Sigmoid colon (tissue), 7 donors: ENCODE measurements at places on chromosomes 4 and X.
A peak's percentile ranks its signal among the peaks of the same experiment; 100 is the strongest.

- H3K4me1 ChIP-seq, result no peaks in the 10 kb centered on the region
- no peaks in the 10 kb centered on the region for H3K27me3 ChIP-seq
- H3K36me3 ChIP-seq, result no peaks in the 10 kb centered on the region
- no peak overlapping the region for H3K4me3 ChIP-seq
- no peak overlapping the region for H3K27ac ChIP-seq
- DNase-seq, result no peak
Measured at GRCh38 chr4:152988721-152989553, 52.8 kb downstream of the FHDC1 start.

GRCh38 chr4:143335979-143336780, 496 bp upstream of the GAB1 start:
- peak; percentile 96 for DNase-seq
- no peaks in the 10 kb centered on the region for H3K36me3 ChIP-seq
- peaks cover 40% of the 10 kb centered on the region for H3K4me1 ChIP-seq
- H3K4me3 ChIP-seq, result peak overlapping the region; percentile 94
- H3K27ac ChIP-seq, result peak overlapping the region; percentile 90

DNA sequence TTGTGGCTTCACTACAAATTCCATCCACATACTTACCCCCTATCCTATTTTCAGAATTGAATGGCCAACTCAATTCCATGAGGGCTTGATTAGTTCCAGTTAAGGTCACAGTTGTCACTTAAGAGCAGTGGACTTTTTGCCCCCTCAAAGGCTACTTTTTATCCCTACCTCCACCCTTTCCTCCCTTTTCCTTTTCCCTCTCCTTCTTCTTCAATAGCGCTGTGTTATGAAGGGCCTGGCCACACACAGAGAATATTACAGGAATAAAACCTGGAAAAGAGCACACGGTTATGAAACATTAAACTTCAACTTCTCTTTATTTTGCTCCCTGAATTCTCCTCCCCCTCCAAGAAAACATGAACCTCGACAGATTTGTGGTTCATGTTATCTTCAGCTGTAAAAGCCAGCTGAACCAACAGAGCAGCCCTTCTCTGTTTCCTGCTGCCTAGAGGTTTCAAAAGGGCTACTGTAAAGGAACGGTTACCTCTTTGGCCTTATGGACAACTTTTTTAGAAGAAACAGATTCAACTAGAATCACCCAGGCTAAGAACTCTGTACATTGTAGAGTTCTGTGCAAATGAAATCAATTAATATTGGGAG, 87.0 kb upstream of the RPL34 start:
- no peaks in the 10 kb centered on the region for H3K36me3 ChIP-seq
- H3K4me1 ChIP-seq, result no peaks in the 10 kb centered on the region
- no peak overlapping the region for H3K27ac ChIP-seq
- no peak overlapping the region for H3K4me3 ChIP-seq
- no peaks in the 10 kb centered on the region for H3K27me3 ChIP-seq
- no peak for DNase-seq

GRCh38 chr4:53923921-53924320, 140.5 kb downstream of the CHIC2 start:
- no peak for DNase-seq
- no peak overlapping the region for H3K4me3 ChIP-seq
- H3K27me3 ChIP-seq, result no peaks in the 10 kb centered on the region
- H3K27ac ChIP-seq, result no peak overlapping the region
- no peaks in the 10 kb centered on the region for H3K4me1 ChIP-seq

DNA sequence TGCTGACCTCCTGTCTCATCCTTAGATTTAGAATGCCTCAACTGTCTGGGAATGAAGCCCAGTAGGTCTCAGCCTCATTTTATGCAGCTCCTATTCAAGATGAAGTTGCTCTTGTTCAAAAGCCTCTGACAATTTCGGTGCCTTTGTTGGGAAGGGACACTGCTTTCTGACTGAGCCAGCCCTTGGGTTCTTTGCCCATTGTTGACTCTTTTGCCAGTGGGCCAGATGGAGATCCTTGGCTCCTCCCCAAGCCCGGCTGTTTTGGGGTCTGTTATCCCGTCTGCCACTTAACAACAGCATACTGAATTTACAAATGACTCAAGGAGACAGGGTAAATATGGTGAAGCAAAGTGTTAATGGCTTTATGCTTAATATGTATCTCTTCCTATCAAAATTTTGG, 58.3 kb upstream of the PRKX start:
- no peaks in the 10 kb centered on the region for H3K27me3 ChIP-seq
- no peak overlapping the region for H3K4me3 ChIP-seq
- H3K4me1 ChIP-seq, result no peaks in the 10 kb centered on the region
- no peak overlapping the region for H3K27ac ChIP-seq
- no peaks in the 10 kb centered on the region for H3K36me3 ChIP-seq
